Tracheal epithelial cell (primary cell): ENCODE measurements at places on chromosomes 3 and 15. TPM values are rescaled to one million over a fixed set of nuclear protein-coding genes. Genes with fewer than 3 reads are reported as not detected.

The GOLGA8J gene
- not detected in 2 replicates for total RNA-seq

The AQP9 gene
- total RNA-seq: 0.24 TPM in 1 of 2 replicates, not detected in the other

The AADACL2 gene
- total RNA-seq: not detected in 2 replicates

The NR1I2 gene
- not detected in 2 replicates for total RNA-seq

The SERINC4 gene
- total RNA-seq: not detected in 2 replicates
